ENCODE measurements at places on chromosomes 2 and 18. TPM values are rescaled to one million over a fixed set of nuclear protein-coding genes. Genes with fewer than 3 reads are reported as not detected.

TMEM178A gene
- total RNA-seq, result 4.4 TPM

SERPINB10 gene
- not detected for total RNA-seq

CMPK2 gene
- 1.1 TPM for total RNA-seq

LCT gene
- not detected for total RNA-seq

MRO gene
- 0.25 TPM for total RNA-seq

SCG2 gene
- under 0.01 TPM for total RNA-seq

GPR45 gene
- total RNA-seq, result 0.25 TPM

RMC1 gene
- 21.5 TPM for total RNA-seq

APOB gene
- not detected for total RNA-seq
